GM18507 (cell line): ENCODE measurements at places on chromosomes 11 and 22.

GRCh38 chr11:7072401-7073028 lies 16.3 kb upstream of the RBMXL2 start:
- DNase-seq = no peak

- DNase-seq = no peak
Measured at GRCh38 chr22:40953471-40953870, 2.3 kb downstream of the RBX1 start.

- no peak for DNase-seq
Measured at GRCh38 chr11:113626736-113627135, 79.4 kb downstream of the TMPRSS5 start.

- DNase-seq = no peak
Measured at GRCh38 chr22:40525250-40525884, 111.2 kb downstream of the MRTFA start.

- DNase-seq = no peak
Measured at GRCh38 chr11:57622263-57622662, 24.8 kb downstream of the SERPING1 start.

DNA sequence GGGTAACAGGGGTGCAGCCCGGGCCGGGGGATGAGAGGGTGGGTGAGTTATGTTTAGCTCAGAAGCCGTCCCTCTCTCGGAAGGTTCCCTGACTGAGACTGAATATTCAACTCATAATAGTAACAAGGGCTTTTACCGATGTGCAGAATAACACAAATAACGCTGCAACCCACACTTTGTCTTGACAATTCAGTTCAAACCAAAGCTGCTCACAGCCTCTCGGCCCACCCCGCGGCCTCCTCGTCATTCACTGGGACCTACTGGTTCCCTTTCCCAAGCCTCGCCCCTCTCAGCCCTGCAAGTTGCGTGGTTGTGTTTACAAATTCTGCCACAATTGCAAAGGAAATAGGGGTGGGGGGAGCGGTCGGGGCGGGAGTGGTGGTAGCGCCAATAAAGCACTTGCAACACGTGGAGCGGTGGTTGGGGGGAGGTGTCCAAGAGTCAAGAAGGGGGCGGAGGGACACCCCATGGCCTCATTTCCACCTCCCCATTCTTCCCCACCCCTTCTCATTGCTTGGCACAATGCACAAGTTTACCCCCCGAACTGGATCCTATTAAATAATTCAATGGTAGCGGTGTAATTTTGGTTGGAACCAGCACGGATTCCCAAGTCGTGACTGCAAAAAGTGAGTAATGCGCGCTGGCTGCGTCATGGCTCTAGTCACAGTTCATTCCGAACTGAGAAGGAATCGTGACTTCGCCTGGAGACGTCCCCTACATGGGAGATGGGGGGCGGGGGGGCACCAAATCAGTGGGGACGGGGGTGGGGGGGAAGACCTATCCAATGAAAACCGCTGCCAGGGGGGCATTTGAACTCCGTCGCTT lies 102.0 kb upstream of the HSD17B12 start:
- DNase-seq = no peak

- peak; percentile 57 for DNase-seq
Measured at GRCh38 chr11:64916040-64916774, 802 bp downstream of the ATG2A start.

- no peak for DNase-seq
Measured at GRCh38 chr11:128628325-128628673, 40.9 kb upstream of the ETS1 start.
